ENCODE measurements at places on chromosomes 16 and 17.

- no peak for DNase-seq
Observed at GRCh38 chr17:41054025-41054424, 1.0 kb downstream of the KRTAP2-2 start.

DNA sequence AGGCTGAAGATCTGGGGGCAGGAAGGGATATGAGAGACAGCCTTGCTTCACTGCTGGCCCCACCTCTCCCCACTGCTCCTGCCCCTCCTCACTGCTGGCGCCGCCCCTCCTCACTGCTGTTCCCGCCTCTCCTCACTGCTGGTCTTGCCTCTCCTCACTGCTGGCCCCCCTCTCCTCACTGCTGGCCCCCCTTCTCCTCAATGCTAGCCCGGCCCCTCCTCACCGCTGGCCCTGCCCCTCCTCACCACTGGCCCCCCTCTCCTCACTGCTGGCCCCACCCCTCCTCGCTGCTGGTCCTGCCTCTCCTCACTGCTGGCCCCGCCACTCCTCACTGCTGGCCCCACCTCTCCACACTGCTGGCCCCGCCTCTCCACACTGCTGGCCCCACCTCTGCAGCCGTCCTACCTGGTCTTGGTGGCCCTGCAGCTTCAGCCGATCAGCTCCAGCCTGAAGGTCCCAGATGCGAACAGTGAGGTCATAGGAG, 9.5 kb upstream of the PAM16 start:
- DNase-seq: no peak

GRCh38 chr17:64327201-64327930, 63.3 kb downstream of the PECAM1 start:
- no peak for DNase-seq

DNA sequence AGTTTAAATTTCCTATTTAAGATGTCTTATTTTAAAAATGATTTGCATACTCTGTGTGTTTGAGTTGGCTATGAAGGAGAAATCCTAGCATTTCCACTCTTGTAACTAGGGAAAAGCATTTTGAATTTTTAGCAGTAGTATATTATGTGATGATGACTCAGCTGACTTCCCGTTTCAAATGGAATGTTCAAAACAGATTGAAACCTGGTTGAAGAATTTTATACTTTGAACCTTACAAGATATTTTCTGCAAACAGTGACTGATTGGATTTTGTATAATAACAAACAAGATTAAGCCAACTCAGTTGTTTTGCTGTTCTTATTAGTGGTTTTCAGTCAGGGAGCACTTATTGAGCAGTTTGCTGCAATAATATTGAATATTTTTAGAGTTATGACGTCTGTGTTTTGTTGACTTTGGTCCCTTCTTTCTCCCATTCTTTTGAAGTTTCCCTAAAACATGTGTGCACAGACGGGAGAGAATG, 8.0 kb downstream of the TNRC6A start:
- peak; percentile 86 for DNase-seq

All from HepG2 (cell line).